ENCODE measurements at places on chromosomes 5 and 9.

- no peak for DNase-seq
Observed at GRCh38 chr9:120100595-120100994, 479.4 kb downstream of the CDK5RAP2 start.

DNA sequence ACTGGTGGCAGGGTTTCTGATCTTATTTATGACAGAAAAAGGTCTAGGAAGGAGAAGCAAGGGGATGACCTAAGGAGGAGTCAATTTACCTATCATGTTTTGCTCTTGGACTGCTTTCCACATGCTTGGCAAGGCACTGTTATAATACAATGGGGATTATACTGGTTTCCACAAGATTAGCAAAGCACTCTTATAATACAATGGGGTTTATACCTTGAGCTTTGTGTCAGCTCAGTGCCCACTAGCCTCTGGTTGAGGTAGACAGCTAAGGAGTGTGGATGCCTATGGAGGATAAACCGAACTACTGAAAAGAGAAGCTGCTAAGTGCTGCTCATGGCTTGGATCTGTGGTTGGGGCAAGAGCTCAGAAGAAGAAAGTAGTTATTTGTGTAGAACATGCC is 68.7 kb downstream of the MRPS27 start:
- DNase-seq: no peak

DNA sequence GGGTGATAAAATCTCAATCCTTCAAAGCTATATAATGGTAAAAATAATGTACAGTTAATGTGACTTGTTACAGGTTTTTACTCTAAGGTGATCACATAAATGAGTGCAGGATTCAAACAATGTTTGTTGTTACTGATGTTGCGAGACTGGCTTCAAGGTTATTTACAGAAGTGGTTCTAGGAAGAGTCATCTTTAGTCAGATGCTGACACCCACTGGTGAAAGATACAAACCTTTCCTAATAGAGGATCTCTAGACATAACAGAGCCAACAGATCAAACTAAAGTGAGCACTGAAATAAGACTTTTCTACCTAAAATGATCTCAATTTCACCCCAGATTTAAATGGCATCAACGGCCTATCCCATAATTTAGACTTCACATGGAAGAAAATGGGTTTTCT is 20.2 kb downstream of the ARSB start:
- no peak for DNase-seq

GRCh38 chr9:88791105-88791805 is 200.0 kb upstream of the S1PR3 start:
- DNase-seq: no peak

DNA sequence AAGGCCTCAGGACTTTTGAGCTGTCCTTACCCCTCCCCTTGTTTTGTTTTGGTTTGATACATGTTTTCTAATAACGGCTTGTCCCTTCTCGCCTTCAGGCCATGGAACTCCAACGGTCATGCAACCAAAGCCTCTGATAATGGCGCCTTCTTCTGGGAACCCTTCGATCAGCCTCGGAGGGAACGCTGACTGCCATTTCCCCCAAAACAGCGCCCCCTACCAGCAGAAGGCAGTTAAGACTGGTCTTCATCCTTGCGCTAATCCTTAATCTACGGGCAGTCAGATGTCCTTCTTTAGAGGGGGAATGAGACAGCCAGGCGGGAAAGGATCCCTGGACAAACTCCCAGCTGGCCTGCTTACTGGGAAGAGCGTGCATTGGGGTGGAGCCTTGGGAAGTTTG is 276.6 kb downstream of the ICE1 start:
- no peak for DNase-seq

DNA sequence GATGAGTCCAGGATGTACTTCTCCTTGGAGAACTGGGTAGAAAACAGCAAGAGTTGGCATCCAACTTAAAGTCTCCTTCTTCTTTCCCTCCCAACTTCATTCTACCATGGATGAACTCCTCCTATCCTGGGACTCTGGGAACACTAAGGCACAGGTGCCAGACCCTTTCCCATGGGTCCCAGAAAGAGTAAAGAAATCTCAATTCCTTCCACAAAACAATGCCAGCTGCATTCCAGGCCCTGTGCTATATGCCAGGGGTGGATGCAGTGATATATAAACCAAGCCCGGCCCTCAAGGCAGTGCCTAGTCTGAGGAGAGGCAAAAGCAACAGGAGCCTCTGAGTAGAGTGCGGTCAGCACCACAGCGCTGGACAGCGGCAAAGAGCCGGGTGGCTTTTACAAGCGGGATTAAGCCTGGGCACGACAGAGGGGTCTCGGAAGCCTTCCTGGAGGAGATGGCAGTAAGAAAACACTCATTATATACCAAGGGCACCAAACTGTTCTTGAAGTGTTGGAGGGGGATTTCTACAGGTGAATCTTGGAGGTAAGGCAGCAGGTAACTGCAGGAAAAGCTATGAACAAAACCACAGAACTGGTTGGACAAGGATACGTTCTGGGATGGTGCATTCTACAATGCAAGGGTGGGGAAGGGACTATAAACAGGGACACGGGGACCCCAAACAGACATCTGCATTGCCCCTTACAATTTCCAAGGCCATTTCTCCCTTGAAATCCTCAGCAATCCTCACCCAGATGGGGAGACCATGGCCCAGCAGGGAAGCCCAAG is 16.4 kb upstream of the TOR2A start:
- DNase-seq: no peak

Measured in activated CD8-positive, alpha-beta memory T cell treated with anti-CD3 and anti-CD28 coated beads for 4 hours (primary cell).